ENCODE measurements at places on chromosomes 11 and 22.

GRCh38 chr22:20403779-20404140, 9.8 kb downstream of the ZNF74 start:
- DNase-seq = no peak

GRCh38 chr22:19822301-19823117, 32.2 kb downstream of the GNB1L start:
- DNase-seq = no peak

DNA sequence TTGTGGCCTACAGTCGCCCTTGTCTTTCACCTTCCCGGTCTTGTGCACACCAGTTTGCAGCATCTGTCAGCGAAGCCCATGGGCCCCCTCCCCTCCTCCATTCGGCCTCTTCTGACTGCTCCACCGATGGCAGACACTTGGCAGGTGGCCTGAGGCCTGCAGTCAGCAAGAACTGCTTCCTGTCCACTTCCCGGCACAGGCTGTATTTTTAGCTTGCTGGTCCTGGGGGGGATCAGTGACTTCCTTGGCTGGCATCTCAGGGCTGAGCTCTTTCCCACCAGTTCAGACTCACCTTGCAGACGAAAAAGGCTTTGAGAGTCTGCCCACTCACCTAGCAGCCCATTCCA, 106.4 kb downstream of the SYN3 start:
- no peak for DNase-seq

GRCh38 chr11:63761931-63762653, 6.5 kb downstream of the ZFTA start:
- no peak for DNase-seq

- no peak for DNase-seq
These were observed 12.9 kb upstream of the RAPSN start for GRCh38 chr11:47461876-47462275.

All from germinal center (tissue), 1 donor.